A549 treated with dexamethasone at 1 μM for 4 hours (cell line): ENCODE measurements at places on chromosomes 5 and 9. TPM values are rescaled to one million over a fixed set of nuclear protein-coding genes. Genes with fewer than 3 reads are reported as not detected.

Gene C6
- not detected in 5 replicates for total RNA-seq

Gene CCL28
- total RNA-seq: 0.08 to 0.16 TPM (median 0.10 TPM) in 5 replicates

Gene TRIM7
- 30.2 to 42.5 TPM (median 40.0 TPM) in 5 replicates for total RNA-seq

Gene PCDHA6
- total RNA-seq: 0.03 to 0.13 TPM (median 0.04 TPM) in 5 replicates

Gene POU4F3
- total RNA-seq: 0.05 to 0.20 TPM (median 0.13 TPM) in 5 replicates

Gene IFNK
- total RNA-seq: 0.13 TPM in 1 of 5 replicates, not detected in the others

Gene NOXA1
- 0.41 to 1.7 TPM (median 1.4 TPM) in 5 replicates for total RNA-seq

Gene DMGDH
- total RNA-seq: 0.12 TPM in 1 of 5 replicates, not detected in the others

Gene MLANA
- total RNA-seq: not detected in 5 replicates

Gene FAM153A
- 0.34 TPM in 1 of 5 replicates, not detected in the others for total RNA-seq

Gene C9
- total RNA-seq: not detected in 5 replicates

Gene FOXD4L5
- 0.04 to 0.05 TPM (median 0.05 TPM) in 3 of 5 replicates, not detected in the others for total RNA-seq

Gene AK6
- 40.6 to 58.8 TPM (median 56.7 TPM) in 5 replicates for total RNA-seq

Gene FSTL4
- total RNA-seq: 4.2 to 6.0 TPM (median 4.9 TPM) in 5 replicates

Gene PPP3R2
- not detected in 5 replicates for total RNA-seq

Gene CLIC3
- 3.3 to 6.7 TPM (median 5.0 TPM) in 5 replicates for total RNA-seq

Gene MPDZ
- total RNA-seq: 9.5 to 13.9 TPM (median 11.4 TPM) in 5 replicates

Gene GPRIN1
- 8.1 to 10.1 TPM (median 9.3 TPM) in 5 replicates for total RNA-seq

Gene SLC4A9
- 0.04 TPM in 1 of 5 replicates, not detected in the others for total RNA-seq

Gene ISL1
- total RNA-seq: 0.05 to 0.06 TPM (median 0.05 TPM) in 4 of 5 replicates, not detected in the other

Gene C9orf85
- 13.2 to 16.7 TPM (median 13.7 TPM) in 5 replicates for total RNA-seq

Gene LHX6
- 2.9 to 3.7 TPM (median 3.2 TPM) in 5 replicates for total RNA-seq

Gene KIF4B
- 0.01 to 0.02 TPM in 2 of 5 replicates, not detected in the others for total RNA-seq

Gene CCNI2
- 0.06 to 0.12 TPM (median 0.08 TPM) in 5 replicates for total RNA-seq

Gene TMEM215
- total RNA-seq: 0.02 TPM in 3 of 5 replicates, not detected in the others

Gene TICAM2
- 0.87 to 1.5 TPM (median 1.1 TPM) in 5 replicates for total RNA-seq

Gene TERT
- 1.5 to 2.9 TPM (median 2.5 TPM) in 5 replicates for total RNA-seq

Gene SLC35A4
- 64.1 to 84.6 TPM (median 81.5 TPM) in 5 replicates for total RNA-seq

Gene SLC24A2
- not detected in 5 replicates for total RNA-seq

Gene KIF12
- 0.99 to 2.3 TPM (median 1.7 TPM) in 5 replicates for total RNA-seq

Gene WASHC1
- 6.4 to 10.8 TPM (median 9.8 TPM) in 5 replicates for total RNA-seq

Gene COL5A1
- total RNA-seq: 30.4 to 60.1 TPM (median 46.0 TPM) in 5 replicates

Gene SOHLH1
- total RNA-seq: 0.06 to 0.11 TPM in 2 of 5 replicates, not detected in the others

Gene CENPH
- total RNA-seq: 24.9 to 30.2 TPM (median 27.6 TPM) in 5 replicates

Gene FGF10
- total RNA-seq: not detected in 5 replicates

Gene ZNF608
- total RNA-seq: 0.85 to 1.3 TPM (median 1.2 TPM) in 5 replicates

Gene NEUROG1
- total RNA-seq: not detected in 5 replicates

Gene TUSC1
- total RNA-seq: 3.6 to 7.1 TPM (median 6.7 TPM) in 5 replicates

Gene SLC1A3
- 0.06 to 0.33 TPM (median 0.08 TPM) in 5 replicates for total RNA-seq

Gene RBM18
- total RNA-seq: 19.8 to 26.0 TPM (median 24.9 TPM) in 5 replicates

Gene FRRS1L
- total RNA-seq: 0.06 to 0.26 TPM (median 0.22 TPM) in 5 replicates

Gene SLC25A48
- total RNA-seq: 0.16 to 0.41 TPM (median 0.29 TPM) in 5 replicates
